ENCODE measurements at places on chromosomes 11 and 22. TPM values are rescaled to one million over a fixed set of nuclear protein-coding genes. Genes with fewer than 3 reads are reported as not detected.
A peak's percentile ranks its signal among the peaks of the same experiment; 100 is the strongest.

Gene OOSP4B
- not detected for total RNA-seq

- no peak for DNase-seq
- no peaks in the 10 kb centered on the region for H3K27me3 ChIP-seq
- H3K36me3 ChIP-seq, result no peaks in the 10 kb centered on the region
- H3K4me1 ChIP-seq, result no peaks in the 10 kb centered on the region
- H3K27ac ChIP-seq, result no peak overlapping the region
- no peak overlapping the region for H3K4me3 ChIP-seq
Measured at GRCh38 chr11:113372309-113372708, 15.3 kb upstream of the ANKK1 start.

DNA sequence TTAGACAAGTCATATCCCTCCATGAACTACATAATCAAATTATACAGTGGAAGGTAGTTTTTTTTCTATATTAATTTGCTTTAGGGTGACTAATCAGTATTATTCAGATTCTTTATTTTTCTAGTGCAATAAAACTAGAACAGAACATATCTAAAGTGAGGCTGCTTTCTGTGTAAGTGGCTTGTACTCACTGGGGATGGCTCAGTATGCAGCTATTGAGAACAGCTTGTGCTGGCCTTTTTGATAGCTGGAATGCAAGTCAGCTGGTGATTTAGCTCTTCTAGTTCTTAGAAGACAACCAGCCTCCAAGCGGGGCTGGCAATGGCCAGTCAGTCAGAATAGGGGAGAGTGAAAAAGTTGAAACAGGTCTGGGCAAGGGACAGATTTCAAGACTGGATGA is 119.4 kb downstream of the BLID start:
- H3K4me1 ChIP-seq, result no peaks in the 10 kb centered on the region
- H3K4me3 ChIP-seq, result no peak overlapping the region
- no peak for DNase-seq
- no peaks in the 10 kb centered on the region for H3K27me3 ChIP-seq
- H3K36me3 ChIP-seq, result no peaks in the 10 kb centered on the region

GRCh38 chr11:113133071-113133470 is 171.9 kb downstream of the NCAM1 start:
- H3K4me3 ChIP-seq, result no peak overlapping the region
- no peaks in the 10 kb centered on the region for H3K36me3 ChIP-seq
- peaks cover 11% of the 10 kb centered on the region for H3K27me3 ChIP-seq
- no peak overlapping the region for H3K27ac ChIP-seq
- H3K4me1 ChIP-seq, result no peaks in the 10 kb centered on the region

- no peaks in the 10 kb centered on the region for H3K4me1 ChIP-seq
- no peaks in the 10 kb centered on the region for H3K36me3 ChIP-seq
- H3K4me3 ChIP-seq, result no peak overlapping the region
Measured at GRCh38 chr22:46638601-46639431, 18.6 kb downstream of the GRAMD4 start.

DNA sequence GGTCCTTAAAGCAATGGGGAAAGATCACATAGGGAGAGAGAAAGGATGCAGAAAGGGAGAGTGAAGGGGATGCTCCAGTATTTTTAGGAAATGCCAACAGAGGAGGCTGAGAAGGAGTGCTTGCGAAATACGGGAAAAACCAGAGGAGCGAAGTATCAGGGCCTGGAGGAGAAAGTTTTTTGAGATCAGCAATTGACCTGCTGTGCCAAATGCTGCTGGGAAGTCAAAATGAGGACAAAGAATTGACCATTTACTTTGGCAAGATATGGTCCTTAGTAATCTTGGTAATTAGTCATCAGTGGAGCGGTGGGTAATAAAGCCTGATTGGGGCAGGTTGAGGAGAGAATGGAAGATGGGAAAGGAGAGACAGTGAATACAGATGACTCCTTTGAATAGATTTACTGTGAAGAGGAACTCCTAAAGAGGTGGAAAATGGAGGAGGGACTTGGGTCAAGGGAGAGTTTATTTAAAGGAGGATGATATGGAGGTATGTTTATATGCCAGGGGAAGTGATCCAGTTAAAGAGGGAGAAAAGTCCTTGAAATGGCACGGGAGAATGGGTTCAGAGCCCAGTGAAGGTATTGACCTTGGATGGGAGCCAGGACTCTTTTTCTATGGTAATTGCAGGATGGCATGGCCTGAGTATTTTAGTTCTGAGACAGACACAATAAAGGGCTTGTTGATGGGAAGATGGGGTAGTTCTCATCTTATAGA is 111.5 kb downstream of the PKNOX2 start:
- no peak overlapping the region for H3K4me3 ChIP-seq
- no peak for DNase-seq
- H3K36me3 ChIP-seq, result no peaks in the 10 kb centered on the region
- H3K27me3 ChIP-seq, result peaks cover 2% of the 10 kb centered on the region
- H3K27ac ChIP-seq, result no peak overlapping the region

DNA sequence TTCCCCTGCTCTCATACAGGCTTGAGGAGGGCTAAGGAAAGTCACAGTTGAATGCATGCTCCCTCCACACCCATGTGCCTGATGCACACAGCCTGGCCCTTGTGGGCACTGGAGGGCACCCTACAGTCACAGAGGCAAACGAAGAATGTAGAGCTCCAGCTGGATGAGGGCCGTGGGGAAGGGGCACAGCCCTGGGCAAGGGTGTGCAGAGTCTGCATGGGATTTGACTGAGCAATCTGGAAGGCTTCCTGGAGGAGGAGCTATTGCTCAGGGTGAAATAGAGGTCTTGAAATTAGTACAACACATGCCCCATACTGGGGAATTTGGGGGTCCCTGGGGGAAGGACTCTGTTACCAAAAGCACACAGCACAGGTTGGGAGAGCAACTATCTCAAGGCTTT is 64.0 kb downstream of the KCNQ1 start:
- H3K36me3 ChIP-seq, result no peaks in the 10 kb centered on the region
- no peaks in the 10 kb centered on the region for H3K27me3 ChIP-seq
- H3K4me1 ChIP-seq, result peaks cover 2% of the 10 kb centered on the region

- H3K4me3 ChIP-seq, result no peak overlapping the region
- H3K27ac ChIP-seq, result no peak overlapping the region
- DNase-seq, result no peak
- H3K4me1 ChIP-seq, result no peaks in the 10 kb centered on the region
- H3K27me3 ChIP-seq, result peaks cover 38% of the 10 kb centered on the region
Measured at GRCh38 chr11:43933608-43934551, 8.6 kb upstream of the C11orf96 start.

DNA sequence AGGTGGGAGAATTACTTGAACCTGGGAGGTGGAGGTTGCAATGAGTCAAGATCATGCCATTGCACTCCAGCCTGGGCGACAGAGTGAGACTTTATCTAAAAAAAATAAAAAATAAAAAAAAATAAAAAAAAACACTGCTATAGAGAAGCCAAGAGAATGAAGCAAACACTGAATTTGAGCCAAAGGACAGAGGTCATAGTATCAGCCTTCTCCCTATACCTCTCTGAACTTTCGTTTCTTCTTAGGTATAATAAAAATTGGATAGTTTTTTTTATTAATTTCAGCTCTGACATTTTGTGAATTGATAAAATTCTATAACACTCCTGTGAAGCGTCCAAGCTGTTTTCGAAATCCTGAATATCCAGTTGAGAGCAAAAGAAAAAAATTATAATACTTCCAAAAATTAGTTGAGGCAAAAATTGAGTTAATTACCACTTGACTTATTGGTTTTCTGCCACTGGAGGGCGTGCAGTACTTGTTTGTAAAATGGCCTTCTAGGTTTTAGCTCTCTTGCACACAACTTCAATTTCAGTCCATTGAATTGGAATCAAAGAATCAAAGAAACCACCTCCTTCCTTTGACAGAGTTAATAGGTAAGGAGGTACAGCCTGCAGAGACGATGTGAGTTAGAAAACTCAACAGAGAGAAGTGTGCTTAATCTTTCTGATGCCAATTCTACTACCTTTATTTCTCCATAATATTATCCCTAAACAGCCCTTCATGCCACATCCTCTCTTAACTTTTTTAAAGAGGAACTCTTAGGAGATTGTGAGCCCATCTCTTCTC is 143.2 kb downstream of the BBOX1 start:
- DNase-seq, result peak; percentile 4
- H3K27me3 ChIP-seq, result no peaks in the 10 kb centered on the region
- H3K36me3 ChIP-seq, result no peaks in the 10 kb centered on the region
- no peak overlapping the region for H3K4me3 ChIP-seq

Data from T-cell (primary cell).